ENCODE measurements at places on chromosomes 13 and 19.

DNA sequence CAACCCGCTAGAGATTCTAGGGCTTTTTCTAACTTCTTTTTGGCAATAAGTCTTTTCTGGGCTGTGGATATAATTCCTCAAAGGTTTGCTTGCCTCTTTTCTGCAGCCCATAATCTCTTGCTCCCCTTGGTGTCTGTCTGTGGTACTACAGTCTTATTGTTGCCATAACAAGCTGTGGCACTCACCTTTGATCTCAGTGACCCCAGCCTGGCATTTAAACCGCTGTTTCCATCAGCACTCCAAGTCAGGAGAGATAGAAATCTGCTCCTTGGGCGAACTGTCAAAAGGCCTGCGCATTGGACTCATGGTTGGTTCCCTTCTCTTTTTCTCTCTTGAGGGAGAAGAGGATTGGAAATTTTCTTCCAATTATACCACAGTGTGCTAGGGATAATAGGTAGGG is 14.5 kb upstream of the MPHOSPH8 start:
- DNase-seq, result peak; percentile 1

DNA sequence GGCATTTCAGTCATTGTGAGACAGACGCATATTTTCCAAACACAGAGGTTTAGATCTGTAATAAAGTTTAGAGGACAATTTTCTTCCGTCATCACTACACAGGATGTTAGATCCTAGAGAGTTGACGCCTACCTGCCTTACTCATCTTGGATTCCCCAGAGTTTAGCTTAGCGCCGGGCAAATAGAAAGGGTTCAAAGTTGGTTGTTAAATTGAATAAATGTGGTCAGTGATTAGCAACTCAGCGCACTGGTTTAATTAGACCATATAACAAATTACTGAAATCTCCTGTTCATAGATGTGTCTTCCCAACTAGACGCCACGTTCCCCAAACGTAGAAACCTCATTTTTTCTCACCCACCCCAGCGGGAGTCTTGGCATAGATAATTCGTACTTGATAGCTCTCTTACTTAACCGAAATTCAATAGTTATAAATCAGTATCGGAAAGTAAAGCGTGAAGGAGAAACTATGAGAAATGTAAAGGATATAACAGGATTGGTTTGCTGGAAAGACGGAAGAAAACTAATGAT is 726 bp upstream of the UFM1 start:
- no peak for DNase-seq

DNA sequence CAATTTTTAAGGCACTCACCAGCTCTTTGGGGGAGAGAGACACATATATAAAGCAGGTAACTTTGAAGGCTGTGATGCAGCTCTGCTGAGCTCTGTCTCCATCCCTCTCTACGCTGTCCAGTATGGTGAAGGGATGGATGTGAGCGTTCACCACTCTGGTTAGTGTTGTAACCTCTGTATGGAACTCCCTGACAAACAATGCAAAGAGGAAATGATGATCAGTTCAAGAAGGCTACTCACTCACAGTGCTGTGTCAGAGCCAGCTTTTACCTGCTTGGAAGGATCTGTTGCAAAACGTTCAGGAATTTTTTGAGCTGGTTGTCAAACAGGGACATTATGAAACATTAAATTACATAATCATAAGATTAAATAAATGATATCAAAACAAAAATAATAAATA is 90.8 kb upstream of the SLC10A2 start:
- DNase-seq, result no peak

- DNase-seq, result no peak
Measured at GRCh38 chr13:74620308-74620707, 486.1 kb upstream of the KLF12 start.

GRCh38 chr13:45103449-45103848 is 16.9 kb upstream of the GTF2F2 start:
- DNase-seq, result no peak

- DNase-seq, result no peak
Measured at GRCh38 chr13:47463726-47464125, 537.3 kb downstream of the SUCLA2 start.

DNA sequence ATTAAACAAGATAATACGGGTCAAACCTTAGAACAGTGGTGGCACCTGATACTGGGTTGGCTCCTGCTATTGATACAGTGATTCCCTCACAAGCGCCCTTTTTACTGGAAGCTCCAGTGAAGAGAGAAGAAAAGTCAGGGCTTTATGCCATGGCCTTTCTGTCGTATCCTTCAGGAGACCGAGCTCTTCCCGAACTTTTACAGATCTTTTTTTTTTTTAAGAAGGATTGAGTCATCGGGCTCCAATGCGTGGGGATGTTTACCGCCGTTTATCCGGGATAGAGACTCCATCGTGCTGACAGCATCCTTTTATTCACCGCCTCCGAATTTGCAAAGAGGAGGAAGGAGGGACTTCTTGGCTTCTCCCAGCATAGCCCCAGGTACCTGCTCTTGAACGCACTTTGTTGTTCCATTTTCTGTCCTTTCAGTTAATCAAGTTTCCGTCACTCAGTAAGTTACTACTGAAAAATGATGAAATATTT is 574 bp downstream of the ZNF227 start:
- peak; percentile 24 for DNase-seq

DNA sequence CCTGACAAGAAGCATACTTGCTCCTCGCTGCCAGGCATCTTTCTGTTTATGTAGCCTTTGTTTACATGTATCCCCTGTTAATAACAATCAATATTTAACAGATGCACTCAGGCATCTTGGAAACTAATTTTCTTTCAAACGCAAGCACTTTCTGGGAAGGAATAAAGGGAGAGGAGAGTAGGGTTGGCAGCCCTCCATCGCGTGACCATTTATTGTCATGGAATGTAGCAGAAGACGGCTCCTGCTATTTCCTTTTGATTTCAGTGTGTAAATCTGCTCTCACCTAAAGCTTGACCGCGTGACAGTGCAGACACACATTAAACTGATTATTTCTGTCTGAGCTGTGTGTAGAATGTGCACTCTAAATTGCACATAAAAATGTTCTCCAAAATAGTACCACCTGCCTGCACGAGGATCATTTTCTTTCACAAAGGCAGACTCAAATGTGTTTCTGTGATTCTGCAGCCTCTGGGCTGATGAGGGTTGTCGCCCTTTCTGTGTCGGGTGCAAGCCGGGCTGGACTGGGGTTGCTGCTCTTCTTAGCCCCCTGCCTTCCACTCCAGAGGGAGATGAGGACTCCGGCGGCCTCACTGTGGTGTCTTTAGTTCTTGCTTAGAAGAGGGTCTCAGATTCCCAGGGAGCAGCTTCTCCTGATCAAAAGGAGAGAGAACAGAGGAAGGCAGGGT is 223.5 kb upstream of the MAB21L1 start:
- no peak for DNase-seq

GRCh38 chr19:39046037-39046821 is 13.9 kb upstream of the FBXO27 start:
- no peak for DNase-seq

DNA sequence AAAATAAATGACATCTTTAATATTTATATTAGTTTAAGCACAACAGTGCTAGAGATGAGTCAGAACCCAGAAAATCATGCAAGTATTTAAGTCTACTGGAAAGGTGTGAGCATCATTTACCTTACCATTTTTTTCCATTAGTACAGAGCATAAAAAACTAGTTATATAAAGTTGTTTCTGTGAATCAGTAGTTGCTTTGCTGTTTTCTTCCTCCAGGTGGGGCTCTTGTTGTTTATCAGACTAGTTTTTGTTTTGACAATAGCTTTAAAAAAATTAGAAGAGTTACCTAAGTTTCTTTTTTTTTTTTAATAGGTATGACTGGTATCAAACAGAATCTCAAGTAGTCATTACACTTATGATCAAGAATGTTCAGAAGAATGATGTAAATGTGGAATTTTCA is 12.7 kb downstream of the SUGT1 start:
- DNase-seq, result peak; percentile 25

DNA sequence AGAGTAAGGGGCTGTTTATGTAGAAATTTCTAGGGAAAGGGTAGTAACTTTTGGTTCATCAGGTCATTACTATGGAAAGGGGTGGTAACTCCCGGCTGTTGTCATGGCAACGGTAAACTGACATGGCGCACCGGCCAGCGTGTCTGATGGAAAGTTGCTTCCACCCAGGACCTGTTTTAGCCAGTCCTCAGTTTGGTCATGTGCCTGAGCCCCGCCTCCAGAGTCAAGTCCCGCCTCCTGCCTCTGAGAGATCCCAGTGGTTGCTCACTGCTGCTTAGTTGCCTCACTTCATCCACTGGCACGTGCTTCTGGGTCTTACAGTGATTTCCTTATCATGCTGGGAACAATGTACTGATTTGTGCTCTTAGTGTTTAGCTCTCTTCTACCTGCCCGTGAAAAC is 455.2 kb upstream of the ZNF507 start:
- DNase-seq, result no peak

GRCh38 chr13:102561933-102562332 is 34.9 kb upstream of the TPP2 start:
- no peak for DNase-seq

DNA sequence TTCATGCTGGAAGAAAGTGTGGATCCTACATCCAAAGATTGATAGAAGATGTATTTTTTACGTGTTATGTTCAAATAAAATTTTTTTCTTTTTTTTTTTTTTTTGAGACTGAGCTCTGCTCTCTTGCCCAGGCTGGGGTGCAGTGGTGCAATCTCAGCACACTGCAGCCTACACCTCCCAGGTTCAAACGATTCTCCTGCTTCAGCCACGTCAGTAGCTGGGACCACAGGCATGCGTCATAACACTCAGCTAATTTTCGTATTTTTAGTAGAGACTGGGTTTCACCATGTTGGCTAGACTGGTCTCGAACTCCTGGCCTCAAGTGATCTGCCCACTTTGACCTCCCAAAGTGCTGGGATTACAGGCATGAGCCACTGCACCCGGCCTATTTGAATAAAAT is 65.7 kb downstream of the KLF12 start:
- no peak for DNase-seq

GRCh38 chr13:105952973-105953290 is 582.5 kb downstream of the EFNB2 start:
- no peak for DNase-seq

DNA sequence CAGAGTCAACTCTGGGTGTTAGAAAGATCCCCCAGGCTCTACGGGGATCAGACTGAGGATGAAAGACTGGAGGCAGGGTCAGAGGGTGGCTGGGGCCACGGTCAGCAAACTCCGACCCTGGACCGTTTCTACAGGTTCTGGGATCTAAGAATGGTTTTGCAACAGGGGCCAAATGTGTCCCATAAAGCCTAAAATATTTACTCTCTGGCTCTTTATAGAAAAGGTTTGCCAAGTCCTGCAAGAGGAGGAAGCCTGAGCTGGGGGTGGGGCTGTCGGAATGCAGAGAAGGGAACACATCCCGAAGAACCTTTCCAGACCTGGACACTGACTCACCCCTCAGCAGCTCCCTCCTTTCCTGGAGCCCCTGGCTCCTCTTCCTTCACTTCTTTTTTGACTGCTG is 20.7 kb downstream of the LIG1 start:
- DNase-seq, result no peak

GRCh38 chr13:34167347-34167746 is 349.4 kb downstream of the RFC3 start:
- DNase-seq, result no peak

- no peak for DNase-seq
Measured at GRCh38 chr19:3033595-3034405, 4.7 kb upstream of the TLE2 start.

DNA sequence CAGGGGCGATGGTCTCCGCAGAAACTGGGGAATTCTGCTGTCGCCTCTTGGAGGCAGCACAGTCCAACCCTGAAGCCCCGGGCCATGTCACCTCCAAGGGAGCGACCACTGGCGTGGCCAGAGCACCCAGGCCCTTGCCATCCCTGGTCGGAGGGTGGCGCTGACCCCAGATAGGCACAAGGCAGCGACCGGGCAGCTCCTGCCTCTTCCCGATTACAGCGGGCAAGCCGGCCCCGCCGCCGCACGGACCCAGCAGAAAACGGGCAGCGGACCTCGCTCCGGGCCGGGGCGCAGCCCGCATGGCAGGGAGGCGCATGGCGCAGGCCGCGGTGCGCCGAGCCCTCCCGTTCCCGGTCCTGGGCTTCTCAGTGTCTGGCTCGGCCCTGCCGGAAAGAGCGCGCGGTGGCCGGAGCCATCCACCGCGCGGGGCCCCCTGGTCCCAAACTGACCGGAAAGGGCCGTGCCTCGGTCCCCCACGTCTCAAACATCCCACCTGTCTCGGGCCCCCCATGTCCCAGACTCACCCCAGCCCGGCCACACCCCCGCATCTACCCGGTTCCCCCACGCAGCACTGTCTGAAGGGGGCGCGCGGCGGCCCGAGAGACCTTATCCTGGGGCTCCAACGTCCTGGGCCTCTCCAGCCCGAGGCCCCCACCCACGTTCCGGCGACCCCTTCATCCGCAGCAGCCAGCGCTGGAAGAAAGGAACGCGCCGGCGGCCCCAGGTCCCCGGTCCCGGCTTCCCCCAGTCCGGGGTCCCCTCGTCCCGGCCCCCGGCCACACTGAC is 727 bp downstream of the CERS1 start:
- DNase-seq, result peak; percentile 12

- DNase-seq, result no peak
Measured at GRCh38 chr13:40187841-40188591, 478.4 kb downstream of the FOXO1 start.

DNA sequence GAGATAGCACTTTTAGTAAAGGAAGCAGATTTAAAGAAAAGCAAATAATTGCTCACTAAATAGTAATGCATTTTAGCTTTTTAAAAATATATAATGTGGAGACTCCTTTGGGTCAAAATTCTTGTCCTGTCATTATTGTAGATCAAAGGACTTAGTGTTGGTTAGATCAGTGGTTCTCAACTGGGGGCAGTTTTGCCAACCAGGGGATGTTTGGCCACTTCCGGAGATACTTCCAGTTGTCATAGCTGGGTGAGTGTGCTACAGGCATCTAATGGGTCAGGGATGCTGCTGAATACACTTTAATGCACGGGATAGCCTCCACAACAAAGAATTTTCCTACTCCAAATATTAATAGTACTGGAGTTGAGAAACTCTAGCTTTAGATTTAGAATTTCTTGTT is 126.8 kb downstream of the LMO7 start:
- DNase-seq, result no peak

DNA sequence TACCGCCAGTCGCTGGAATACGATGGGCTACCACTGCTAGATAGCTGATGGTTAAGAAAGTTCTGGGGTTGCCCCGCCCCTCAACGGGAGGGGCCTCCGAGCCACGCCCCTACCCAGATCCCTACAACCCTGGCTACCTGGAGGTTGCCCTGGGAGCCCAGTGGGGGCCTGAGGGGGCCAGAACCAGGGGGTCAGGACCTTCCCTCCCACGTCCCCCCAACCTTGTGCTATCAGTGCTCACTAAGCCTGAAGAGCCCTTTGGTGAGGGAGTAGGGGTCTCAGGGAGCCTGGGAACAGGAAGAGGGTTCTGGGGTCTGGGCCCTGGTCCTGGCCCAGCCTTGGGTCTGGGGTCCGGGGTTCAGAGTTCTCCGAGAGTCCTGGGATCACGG is 8.9 kb downstream of the OCEL1 start:
- DNase-seq, result no peak

GRCh38 chr13:73168953-73169401 is 110.2 kb downstream of the KLF5 start:
- no peak for DNase-seq

GRCh38 chr13:31334994-31335557 is 135.3 kb downstream of the B3GLCT start:
- DNase-seq, result no peak

Measured in NCI-H1694 treated with DMSO at 0.1 percent for 48 hours (cell line).